ENCODE measurements at places on chromosomes 3 and 15. TPM values are rescaled to one million over a fixed set of nuclear protein-coding genes. Genes with fewer than 3 reads are reported as not detected.

PIK3CB gene
- 23.5 TPM for total RNA-seq

DNA sequence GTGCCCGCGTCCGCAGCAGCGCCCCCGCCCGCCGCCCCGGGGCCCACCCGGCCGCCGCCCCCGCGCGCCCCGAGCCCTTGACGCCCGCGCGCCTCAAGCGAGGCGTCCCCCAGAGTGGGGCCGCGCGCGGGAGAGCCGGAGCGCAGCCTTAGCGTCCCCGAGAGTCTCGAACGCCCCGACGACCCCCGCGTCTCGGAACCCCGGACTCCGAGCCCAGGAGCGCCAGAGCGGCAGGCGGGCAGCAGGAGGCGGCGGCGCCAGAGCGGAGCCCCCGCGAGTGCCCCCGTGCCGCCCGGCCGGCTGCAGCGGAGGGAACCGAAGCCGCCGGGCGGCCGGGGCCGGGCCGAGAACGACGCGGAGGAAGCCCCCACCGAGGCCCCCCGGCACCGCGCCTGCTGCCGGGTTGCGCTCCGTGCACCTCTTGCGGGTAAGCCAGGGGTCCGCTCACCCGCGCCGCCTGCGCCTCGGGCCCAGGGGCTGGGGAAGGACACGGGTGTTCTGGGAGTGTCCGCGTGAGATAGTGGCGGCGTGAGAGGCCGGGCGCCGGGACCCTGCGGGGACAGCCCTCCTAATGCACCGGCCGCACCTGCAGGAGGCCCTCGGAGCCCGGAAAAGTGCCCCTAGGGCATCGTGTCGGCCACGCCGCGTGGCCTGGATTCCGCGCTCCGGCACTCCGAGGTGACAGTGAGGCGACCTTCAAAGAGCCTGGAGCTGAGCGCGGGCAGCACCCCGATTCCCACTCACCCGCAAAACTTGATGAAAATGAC lies 52.0 kb upstream of the ULK4 start:
- DNase-seq: no peak

EFCC1 gene
- total RNA-seq: 0.89 TPM

DNA sequence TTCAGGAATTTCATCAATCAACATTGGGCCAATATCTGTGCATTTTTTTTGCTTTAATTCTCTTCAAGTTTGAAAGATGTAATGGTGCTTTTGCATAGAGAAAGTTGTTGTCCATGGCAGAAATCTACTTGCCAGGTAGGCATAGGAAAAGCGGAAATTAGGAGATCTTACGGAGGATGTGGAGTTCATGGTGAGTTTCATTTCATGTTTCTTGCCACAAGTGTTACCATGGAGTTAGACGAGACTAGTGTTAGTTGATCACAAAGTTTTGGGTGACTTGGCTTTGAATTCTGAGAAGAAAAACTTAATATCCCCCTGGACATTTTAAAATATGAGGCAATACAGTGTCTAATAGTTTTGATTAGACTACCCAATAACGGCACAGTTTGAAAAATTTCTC lies 1.0 kb upstream of the P2RY13 start:
- no peak for DNase-seq

- peak; percentile 50 for DNase-seq
Observed at GRCh38 chr3:49805897-49806701, 3.0 kb downstream of the INKA1 start.
